ENCODE measurements at places on chromosomes 13 and 19.

- no peak for DNase-seq
These were observed 22.1 kb downstream of the ACTN4 start for GRCh38 chr19:38669552-38669951.

DNA sequence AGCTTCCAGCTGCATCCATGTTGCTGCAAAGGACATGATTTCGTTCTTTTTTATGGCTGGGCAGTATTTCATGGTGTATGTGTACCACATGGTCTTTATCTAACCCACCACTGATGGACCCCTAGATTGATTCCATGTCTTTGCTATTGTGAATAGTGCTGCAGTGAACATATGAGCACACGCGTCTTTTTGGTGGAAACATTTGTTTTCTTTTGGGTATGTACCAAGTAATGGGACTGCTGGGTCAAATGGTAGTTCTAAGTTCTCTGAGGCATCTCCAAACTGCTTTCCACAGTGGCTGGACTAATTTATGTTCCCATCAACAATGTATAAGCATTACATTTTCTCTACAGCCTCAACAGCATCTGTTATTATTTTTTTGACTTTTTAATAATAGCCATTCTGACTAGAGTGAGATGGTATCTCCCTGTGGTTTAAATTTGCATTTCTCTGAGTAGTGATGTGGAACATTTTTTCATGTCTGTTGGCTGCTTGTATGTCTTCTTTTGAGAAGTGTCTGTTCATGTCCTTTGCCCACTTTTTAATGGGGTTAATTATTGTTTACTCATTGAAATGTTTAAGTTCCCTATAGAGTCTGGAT, 6.8 kb upstream of the UBE2L5 start:
- no peak for DNase-seq

- peak; percentile 76 for DNase-seq
These were observed 272.0 kb downstream of the UQCRFS1 start for GRCh38 chr19:28940751-28941500.

- no peak for DNase-seq
These were observed 3.7 kb upstream of the SPIB start for GRCh38 chr19:50414864-50415660.

DNA sequence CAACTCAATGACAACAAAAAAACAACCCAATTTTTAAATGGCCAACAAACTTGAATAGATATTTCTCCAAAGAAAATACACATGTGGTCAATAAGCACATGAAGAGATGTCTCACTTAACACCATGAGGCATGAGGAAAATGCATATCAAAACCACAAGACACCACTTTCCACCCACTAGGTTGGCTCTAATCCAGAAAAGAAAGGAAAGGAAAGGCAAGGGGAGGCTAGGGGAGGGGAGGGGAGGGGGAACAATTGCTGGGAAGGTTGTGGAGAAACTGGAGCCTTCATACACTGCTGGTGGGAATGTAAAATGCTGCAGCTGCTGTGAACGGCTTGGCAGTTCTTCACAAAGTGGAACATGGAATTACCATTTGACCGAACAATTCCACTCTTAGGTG, 854.3 kb downstream of the UQCRFS1 start:
- no peak for DNase-seq

GRCh38 chr19:4284176-4284958, 5.3 kb downstream of the SHD start:
- no peak for DNase-seq

DNA sequence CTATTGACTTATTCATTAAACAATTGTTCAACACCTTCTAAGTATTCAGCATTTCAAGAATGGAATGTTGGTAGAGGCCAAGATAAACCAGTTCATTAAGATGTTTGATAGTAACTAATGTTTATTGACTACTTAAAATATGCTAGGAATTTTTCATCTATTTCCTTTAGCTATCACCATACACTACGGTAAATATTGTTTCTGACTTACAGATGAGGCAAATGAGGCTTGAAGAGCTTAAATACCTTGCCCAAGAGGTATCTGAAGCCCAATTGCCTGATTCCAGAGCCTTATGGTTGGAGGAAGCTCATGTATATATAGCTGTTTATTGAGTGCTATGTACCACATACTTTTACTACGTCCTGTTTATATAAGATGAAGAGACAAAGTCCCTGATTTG, 286.2 kb downstream of the NDFIP2 start:
- DNase-seq, result no peak

- DNase-seq, result no peak
These were observed 26.0 kb downstream of the OR10H4 start for GRCh38 chr19:15974856-15975255.

DNA sequence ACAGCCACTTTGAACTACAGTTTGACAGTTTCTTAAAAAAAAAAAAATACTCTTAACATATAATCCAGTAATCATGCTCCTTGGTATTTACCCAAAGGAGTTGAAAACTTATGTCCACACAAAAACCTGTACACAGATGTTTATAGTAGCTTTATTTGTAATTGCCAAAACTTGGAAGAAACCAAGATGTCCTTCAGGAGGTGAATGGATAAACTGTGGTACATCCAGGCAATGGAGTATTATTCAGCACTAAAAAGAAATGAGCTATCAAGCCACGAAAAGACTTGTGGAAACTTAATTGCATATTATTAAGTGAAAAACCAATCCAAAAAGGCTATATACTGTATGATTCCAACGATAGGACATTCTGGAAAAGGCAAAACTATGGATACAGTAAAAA, 44.9 kb downstream of the RCBTB2 start:
- no peak for DNase-seq
